ENCODE measurements at places on chromosomes 5 and 9.

DNA sequence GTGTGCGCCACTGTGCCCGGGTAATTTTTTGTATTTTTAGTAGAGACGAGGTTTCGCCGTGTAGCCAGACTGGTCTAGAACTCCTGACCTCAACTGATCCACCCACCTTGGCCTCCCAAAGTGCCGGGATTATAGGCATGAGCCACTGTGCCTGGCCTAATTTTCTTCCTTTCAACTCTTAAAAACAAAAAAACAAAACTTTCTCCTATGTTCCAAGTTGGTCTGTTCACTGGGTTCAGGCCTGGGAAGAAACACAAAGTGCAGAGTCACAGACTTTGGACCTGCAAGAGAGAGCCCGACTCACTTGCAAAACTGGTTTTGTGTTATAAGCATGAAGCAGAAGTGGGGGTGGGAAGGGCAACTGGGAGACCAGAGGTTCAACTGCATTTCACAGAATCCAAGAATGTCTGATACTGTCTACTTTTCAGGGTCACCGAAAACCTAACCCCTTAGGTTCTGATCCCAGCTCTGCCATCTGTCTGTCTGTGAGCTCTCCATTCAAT is 5.2 kb upstream of the HDHD3 start:
- no peak for DNase-seq

DNA sequence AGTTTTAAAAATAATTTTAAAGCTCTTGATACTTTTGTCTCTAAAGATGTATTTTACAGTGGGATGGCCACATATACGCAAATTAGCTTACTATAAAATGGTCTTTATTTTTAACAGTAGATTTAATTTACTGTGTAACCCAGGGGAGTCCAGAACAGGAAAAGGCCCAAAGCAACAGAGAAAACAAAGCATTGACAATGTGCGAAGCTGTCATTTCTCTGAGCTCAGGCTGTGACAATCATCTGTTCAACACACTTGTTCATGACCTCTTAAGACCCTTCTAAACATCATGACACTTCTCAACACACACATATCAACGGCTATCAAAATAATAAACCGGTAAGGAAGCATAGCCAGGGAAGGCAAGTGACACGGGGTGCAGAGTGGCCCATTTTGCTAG is 499.6 kb upstream of the MPDZ start:
- DNase-seq = no peak

DNA sequence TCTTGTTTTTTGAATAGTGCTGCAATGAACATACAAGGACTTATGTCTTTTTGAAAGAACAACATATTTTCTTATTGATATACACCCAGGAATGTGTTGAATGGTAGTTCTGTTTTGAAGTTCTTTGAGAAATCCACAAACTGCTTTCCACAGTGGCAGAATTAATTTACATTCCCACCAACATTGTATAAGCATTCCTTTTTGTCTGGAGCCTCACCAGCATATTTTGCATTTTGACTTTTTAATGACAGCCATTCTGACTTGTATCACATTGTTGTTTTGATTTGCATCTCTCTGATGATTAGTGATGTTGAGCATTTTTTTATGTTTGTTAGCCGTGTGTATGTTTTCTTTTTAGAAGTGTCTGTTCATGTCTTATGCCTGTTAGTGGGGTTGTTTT is 524.9 kb downstream of the SEMA5A start:
- DNase-seq = no peak

- no peak for DNase-seq
Observed at GRCh38 chr9:85536076-85536475, 205.7 kb downstream of the AGTPBP1 start.

DNA sequence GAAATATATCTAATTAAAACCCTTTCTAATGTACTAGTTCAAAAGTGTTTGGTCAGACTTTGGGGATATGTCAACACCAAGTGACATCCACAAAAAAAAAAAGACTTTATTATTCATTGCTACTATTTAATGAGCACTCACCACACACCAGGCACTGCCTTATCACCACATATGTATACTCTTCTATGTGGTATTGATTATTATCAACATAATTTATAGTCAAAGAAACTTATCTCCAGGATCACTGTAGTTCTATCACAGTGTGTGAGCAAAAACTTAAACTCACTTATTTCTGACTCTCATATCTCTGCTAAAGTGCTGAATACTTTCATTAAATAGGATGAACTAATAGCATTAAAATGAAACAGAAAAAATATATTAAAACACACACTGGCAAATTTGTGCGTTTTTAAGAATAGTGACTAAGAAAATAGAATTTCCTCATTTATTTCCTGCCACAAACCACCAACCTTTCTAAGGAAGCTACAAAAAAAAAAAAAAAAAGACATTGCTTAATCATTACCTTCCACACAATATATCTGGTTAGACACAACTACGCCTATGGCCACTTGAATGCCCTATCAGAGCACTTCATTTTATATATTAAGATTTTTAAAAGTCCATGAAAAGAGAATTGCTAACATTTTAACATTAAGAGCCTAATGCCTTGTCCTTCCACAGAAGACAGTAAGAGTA is 12.8 kb downstream of the SLCO4C1 start:
- DNase-seq = no peak

Data from activated T-cell treated with anti-CD3 and anti-CD28 coated beads, Interleukin-2, amount 50 U/mL, for 24 hours (primary cell).